G401 (cell line): ENCODE measurements at places on chromosomes 6 and 20. TPM values are rescaled to one million over a fixed set of nuclear protein-coding genes. Genes with fewer than 3 reads are reported as not detected.

GRCh38 chr6:53361549-53362031 lies 12.8 kb upstream of the ELOVL5 start:
- DNase-seq: no peak

- DNase-seq: no peak
These were observed 66.6 kb downstream of the HIVEP2 start for GRCh38 chr6:142878407-142878806.

- DNase-seq: no peak
These were observed 2.2 kb upstream of the TOMM6 start for GRCh38 chr6:41785254-41785653.

DNA sequence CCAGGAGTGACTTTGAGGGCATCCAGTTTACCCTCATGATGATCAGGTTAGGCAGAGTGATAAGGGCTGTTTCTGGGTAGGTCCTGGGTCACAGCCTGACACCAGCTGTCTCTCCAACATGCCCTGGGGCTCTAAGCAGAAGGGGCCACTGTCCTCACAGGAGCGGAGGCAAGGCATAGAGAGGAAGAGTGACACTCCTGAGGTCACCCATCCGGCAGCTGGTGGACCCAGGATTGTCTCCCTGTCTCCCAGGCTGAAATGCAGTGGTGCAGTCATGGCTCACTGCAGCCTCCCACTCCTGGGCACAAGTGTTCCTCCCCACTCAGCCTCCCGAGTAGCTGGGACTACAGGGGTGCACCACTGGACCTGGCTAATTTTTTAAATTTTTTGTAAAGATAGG lies 12.0 kb downstream of the DLGAP4 start:
- DNase-seq: no peak

DNA sequence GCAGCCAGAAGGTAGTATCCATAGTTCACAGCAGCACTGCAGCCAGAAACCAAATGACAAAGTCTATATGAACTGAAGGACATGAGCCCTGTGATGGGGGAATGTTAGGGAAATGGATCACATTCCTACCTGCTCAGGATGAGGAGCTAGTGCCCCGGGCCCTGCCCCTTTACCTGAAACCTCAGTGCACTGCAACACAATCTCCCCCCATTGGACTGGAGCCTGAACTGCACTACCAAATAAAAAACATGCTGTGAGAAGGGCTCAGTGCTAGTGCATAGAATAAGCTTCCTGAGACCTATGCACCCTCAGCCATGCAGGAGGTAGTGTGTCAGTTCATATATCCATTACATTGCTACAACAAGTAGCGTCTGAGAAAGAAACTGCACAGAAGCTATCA lies 477.8 kb downstream of the HACE1 start:
- DNase-seq: no peak

- DNase-seq: no peak
These were observed 123.4 kb upstream of the GPR6 start for GRCh38 chr6:109854541-109855308.

- no peak for DNase-seq
These were observed 27.8 kb downstream of the SERPINB6 start for GRCh38 chr6:2943564-2943955.

DNA sequence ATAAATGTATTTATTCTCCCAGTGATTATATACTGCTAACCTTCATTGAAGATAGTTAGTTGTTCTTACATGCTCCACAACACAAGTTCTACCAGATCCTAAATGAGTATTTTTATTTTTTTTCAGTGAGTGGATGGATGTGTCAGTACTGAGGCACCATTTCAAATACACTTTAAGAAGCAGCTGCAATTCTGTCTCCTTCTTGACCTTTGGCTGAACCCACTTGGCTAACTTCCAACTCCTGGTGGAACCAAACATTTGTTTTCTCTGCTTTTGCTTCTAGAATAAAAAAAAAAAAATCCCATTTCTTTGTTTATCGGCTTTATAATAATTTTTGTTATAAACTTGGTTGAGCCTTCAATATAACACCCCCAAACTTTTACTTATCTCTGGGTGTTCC lies 458.3 kb upstream of the MAP3K7 start:
- no peak for DNase-seq

- no peak for DNase-seq
These were observed 15.7 kb upstream of the NHSL1 start for GRCh38 chr6:138514860-138515540.

GRCh38 chr20:38395165-38395564 lies 40.0 kb downstream of the SNHG17 start:
- no peak for DNase-seq

- no peak for DNase-seq
These were observed 213.2 kb upstream of the NT5E start for GRCh38 chr6:85236636-85237035.

- DNase-seq: no peak
These were observed 10.1 kb downstream of the SLC22A2 start for GRCh38 chr6:160248538-160248937.

DNA sequence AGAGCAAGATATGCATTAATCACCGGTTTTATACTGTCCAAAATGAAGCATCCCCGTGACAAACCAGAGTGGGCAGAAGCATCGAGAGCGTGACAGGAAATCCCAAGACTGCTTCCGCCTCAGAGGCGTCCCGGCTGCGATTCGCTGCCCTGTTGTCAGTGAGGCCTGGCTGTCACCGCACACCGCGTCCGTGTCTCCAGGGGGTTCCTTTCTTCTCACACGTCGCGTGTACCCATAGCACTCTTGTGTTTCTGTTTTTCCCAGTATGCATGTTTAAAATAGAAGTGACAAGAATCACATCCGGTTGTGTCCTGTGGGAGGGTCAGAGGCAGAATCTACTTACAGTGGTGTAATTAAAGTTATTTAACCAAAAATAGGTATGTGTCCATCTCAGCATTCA lies 8.3 kb upstream of the ADRM1 start:
- no peak for DNase-seq

GRCh38 chr6:113649276-113649675 lies 207.9 kb upstream of the MARCKS start:
- DNase-seq: no peak

- no peak for DNase-seq
These were observed 40.1 kb upstream of the PTCHD4 start for GRCh38 chr6:48151142-48151541.

- no peak for DNase-seq
These were observed 401.6 kb upstream of the RUNX2 start for GRCh38 chr6:44926556-44926955.

DNA sequence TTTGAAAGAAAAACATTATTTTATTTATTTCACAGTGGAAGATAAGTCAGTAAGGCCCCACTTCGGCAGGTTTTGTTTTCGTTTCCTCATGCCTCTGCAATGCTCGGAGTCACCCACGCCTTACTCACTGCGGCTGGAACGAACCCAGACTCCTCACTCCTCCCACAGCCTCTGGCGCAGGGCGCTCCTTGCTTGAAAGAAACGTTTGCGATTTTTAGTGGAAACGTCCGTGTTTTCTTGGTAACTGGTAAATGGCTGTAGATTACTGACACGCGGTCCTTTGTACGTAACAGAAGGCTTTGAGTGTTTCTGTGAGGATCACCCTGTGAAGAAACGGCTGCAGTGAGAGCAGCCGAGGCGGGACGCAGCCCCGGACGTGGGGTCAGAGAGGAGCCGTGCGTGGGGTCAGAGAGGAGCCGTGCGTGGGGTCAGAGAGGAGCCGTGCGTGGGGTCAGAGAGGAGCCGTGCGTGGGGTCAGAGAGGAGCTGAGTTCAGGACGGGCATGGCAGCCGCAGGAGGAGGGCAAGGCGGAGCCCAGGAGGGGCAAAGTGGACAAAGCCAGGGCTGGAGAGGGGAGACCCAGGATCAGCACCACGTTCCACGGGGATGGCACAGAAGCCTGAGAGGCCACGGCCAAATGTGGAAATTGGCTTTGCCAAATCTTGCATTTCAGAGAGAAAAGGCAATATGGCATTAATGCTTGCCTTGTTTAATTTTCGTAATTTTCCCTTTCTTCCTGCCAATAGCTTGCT lies 198.6 kb upstream of the THBS2 start:
- no peak for DNase-seq

DNA sequence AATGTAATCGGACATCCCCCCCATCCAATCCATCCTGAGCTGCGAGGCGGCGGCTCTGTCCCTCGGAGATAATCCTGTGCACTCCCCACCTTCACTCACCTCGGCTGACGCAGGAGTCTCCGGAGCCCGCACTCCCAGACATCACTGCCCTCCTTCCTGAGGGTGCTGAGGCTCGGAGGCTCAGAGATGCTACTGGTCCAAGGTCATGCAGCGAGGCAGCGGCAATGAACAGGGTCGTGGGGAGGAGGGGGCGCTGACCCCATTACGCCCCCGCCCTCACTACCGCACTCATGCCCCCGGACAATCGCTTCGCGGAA lies 485 bp downstream of the ADISSP start:
- no peak for DNase-seq

DNA sequence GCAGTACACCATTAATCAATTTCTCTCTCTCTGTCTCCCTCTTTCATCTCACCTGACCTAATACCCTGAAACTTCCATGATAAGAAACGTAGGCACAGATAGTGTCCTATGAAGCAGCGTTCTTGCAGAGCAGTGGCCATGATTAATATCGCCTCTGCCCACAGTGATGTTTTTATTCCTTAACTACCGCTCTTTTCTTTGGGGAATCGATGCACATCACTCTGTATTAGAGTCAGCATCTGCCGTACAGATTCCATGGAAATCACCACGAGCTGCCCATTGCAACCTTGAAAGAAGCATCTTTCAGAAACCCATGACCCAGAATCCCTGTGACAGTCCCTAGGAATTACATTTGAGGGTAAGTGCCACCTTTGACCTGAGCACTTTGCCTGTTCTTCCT lies 152.0 kb upstream of the ECI2 start:
- no peak for DNase-seq

- no peak for DNase-seq
These were observed 428.6 kb upstream of the GJE1 start for GRCh38 chr6:141704151-141704550.

DNA sequence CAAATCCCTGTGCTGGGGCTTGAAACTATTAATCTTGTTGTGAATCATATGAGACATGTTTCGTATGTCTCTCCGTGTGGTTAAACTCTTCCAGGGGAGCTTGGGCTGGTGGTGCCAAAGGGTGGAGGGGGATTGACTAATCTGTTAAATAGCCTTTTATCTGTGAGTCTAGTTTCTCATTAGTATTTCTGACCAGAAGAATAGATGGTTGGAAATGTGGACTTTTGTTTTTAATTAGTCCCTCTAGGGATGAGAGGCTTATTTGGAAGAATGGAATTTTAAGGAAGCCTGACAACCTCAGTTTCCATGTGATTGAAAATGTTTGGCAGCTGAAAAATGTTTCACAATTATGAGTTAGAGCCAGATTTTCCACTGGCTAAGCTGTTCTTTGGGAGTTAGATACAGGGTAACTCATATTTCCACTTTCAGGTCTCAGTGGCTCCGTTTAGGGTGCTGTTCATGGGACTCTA lies 117.3 kb downstream of the BCKDHB start:
- DNase-seq: no peak

DNA sequence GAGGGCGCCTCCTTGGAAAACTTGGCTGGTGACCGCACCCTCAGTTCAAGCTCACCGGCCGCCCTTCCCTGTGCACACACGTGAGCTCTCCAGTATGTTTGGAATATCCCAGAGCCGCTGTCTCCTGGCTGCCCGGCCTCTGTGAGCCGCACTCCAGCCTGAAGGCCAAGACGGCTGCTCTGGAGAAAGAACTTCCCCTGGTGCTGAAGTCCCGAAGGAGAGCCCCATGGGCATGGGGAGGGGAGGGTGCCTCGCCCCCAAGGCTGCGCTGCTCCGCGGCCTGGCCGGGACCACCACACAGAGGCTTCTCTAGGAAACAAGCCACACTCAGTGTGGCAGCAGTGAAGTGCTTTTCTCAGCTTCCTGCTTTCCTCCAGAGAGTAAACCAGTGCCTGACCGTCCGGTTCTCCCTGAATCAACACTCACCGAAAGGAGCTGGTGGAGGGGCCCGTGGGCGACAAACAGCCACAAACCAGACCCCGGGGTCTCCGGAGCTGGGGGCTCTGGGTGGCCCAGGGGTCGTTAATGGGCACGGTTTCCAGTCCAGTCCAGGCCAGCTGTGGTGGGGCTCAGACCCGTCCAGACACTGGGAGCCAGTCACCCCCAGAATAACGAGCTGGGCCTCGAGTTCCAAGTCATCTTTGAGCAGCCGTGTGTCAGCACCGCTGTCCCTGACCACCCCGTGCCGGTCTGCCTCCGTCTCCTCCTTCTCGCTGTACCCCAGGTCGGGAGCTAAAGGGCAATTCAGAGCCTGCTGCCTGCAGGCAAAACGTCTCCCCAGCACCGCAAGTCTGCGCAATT lies 87.4 kb upstream of the BHLHE23 start:
- no peak for DNase-seq

DNA sequence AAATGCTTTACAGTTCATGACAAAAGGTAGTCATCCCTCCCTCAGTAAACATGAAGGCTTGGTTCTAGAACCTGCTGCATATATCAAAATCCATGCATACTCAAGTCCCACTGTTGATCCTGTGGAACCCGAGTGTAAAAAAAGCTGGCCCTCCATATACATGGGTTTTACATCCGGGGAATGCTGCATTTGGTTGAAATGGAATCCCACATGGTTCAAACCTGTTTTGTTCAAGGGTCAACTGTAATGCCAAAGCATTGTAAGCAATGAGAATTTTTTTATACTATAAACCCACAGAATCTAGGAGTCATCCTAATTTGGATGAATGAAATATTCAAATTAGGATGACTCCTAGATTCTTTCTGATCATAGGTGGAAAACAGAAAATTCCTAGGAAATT lies 5.9 kb upstream of the HDAC2 start:
- no peak for DNase-seq

DNA sequence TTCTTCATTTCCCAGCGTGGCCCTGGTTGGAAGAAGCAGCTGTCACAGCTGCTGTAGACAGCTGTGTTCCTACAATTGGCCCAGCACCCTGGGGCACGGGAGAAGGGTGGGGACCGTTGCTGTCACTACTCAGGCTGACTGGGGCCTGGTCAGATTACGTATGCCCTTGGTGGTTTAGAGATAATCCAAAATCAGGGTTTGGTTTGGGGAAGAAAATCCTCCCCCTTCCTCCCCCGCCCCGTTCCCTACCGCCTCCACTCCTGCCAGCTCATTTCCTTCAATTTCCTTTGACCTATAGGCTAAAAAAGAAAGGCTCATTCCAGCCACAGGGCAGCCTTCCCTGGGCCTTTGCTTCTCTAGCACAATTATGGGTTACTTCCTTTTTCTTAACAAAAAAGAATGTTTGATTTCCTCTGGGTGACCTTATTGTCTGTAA lies 292.7 kb downstream of the ESR1 start:
- DNase-seq: no peak

The MCHR2 gene
- not detected in 2 replicates for total RNA-seq

The MLN gene
- total RNA-seq: 2.5 TPM in 1 of 2 replicates, not detected in the other

The SLC22A2 gene
- not detected in 2 replicates for total RNA-seq

The PRR3 gene
- 3.4 and 5.9 TPM in 2 replicates for total RNA-seq

The TMEM244 gene
- total RNA-seq: not detected in 2 replicates

The C20orf144 gene
- 0.20 TPM in 1 of 2 replicates, not detected in the other for total RNA-seq

The GRIK2 gene
- not detected in 2 replicates for total RNA-seq

The HACE1 gene
- total RNA-seq: 65.2 and 68.8 TPM in 2 replicates

The OXT gene
- not detected in 2 replicates for total RNA-seq
